ENCODE measurements at places on chromosomes 1 and 21. TPM values are rescaled to one million over a fixed set of nuclear protein-coding genes. Genes with fewer than 3 reads are reported as not detected.

Gene RSPH1
- not detected for total RNA-seq

Gene C1QB
- not detected for total RNA-seq

Gene GBP6
- 0.11 TPM for total RNA-seq

Gene ITPKB
- 11.1 TPM for total RNA-seq

Gene CHRM3
- total RNA-seq = not detected

Gene MFAP2
- total RNA-seq = 8.0 TPM

Gene IFNLR1
- not detected for total RNA-seq

Gene NGF
- 7.9 TPM for total RNA-seq

Gene PKLR
- total RNA-seq = not detected

Gene MNDA
- not detected for total RNA-seq

Gene MMEL1
- total RNA-seq = 0.22 TPM

Gene OR2L13
- not detected for total RNA-seq

Gene PODN
- total RNA-seq = 35.1 TPM

Gene NCF2
- 0.11 TPM for total RNA-seq

Gene ELOA
- total RNA-seq = 21.7 TPM

Gene TAS1R1
- total RNA-seq = not detected

Gene GSTM5
- 1.00 TPM for total RNA-seq

Gene TMEM82
- not detected for total RNA-seq

Gene PGBD5
- total RNA-seq = 0.11 TPM

Gene OR14K1
- total RNA-seq = not detected

Gene LIPI
- total RNA-seq = not detected

Gene RPE65
- total RNA-seq = not detected

Gene OR2G6
- total RNA-seq = not detected

Gene RGS8
- total RNA-seq = under 0.01 TPM

Gene SAMD11
- total RNA-seq = 6.4 TPM

Gene CFHR2
- total RNA-seq = not detected

Gene TDRD5
- total RNA-seq = under 0.01 TPM

Gene CLDN17
- total RNA-seq = not detected

Gene OR2T33
- not detected for total RNA-seq

Gene MIXL1
- total RNA-seq = 0.12 TPM

Gene OR2L2
- under 0.01 TPM for total RNA-seq

Gene FALEC
- total RNA-seq = 0.25 TPM

Gene CENPL
- total RNA-seq = 15.6 TPM

Gene TEX38
- total RNA-seq = not detected

Gene CSRP1
- 648 TPM for total RNA-seq

Gene RWDD3
- 14.5 TPM for total RNA-seq

Gene SLC22A15
- total RNA-seq = 8.2 TPM

Gene BARHL2
- not detected for total RNA-seq

Gene LCE1F
- not detected for total RNA-seq

Gene LINGO4
- under 0.01 TPM for total RNA-seq

Gene SH2D2A
- 0.25 TPM for total RNA-seq

Gene MPL
- not detected for total RNA-seq

Gene FLG2
- total RNA-seq = not detected

Gene ABCG1
- 0.50 TPM for total RNA-seq
